ENCODE measurements at places on chromosomes 1 and 21.

GRCh38 chr1:56799605-56800400, 19.4 kb downstream of the FYB2 start:
- DNase-seq = no peak

DNA sequence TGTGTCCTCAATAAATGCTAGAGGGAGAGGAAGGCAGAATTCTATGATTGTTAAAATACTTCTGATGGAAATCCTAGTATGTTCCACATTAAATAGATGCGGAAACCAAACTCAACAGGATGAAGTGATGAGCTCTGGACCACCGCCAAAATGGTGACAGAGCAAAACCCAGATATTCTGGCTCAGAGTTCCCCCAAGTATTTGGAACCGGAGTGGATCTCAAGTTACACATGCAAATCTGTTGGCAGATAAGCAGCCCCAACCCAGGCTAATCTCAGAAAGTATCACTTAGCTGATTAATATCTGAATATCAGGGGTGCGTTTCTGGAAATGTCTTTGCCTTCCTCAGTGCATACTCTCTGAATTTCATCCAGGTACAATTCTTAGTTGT, 17.4 kb upstream of the GRHL3 start:
- no peak for DNase-seq

GRCh38 chr1:199472018-199472417, 555.5 kb upstream of the NR5A2 start:
- DNase-seq = no peak

- no peak for DNase-seq
These were observed 472.0 kb downstream of the CAMTA1 start for GRCh38 chr1:7257225-7257624.

GRCh38 chr21:31873696-31874599, 1.1 kb downstream of the HUNK start:
- peak; percentile 6 for DNase-seq

DNA sequence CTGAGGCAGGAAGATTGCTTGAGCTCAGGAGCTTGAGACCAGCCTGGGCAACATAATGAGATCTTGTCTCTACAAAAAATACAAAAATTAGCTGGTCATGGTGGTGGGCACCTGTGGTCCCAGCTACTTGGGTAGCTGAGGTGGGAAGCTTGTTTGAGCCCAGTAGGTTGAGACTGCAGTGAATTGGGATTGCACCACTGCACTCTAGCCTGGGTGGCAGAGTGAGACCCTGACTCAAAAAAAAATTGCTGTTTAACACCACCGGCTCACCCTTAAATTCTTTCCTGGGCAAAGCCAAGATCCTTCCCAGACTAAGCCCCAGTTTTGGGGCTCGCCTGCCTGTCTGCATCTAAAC, 6.6 kb upstream of the NSUN4 start:
- DNase-seq = no peak

DNA sequence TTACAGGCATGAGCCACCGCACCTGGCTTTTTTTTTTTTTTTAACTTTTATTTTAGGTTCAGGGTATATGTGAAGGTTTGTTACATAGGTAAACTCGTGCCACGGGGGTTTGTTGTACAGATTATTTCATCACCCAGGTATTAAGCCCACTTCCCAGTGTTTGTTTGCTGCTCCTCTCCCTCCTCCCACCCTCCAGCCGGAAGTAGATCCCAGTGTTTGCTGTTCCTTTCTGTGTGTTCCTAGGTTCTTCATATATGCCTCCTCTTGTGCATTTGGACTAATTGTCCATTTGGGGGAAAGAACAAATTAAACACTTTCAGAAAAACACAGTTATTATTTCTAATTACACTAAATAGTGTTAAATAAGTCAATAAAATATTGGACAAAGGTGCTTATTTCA, 1.1 kb upstream of the SLC2A7 start:
- DNase-seq = no peak

DNA sequence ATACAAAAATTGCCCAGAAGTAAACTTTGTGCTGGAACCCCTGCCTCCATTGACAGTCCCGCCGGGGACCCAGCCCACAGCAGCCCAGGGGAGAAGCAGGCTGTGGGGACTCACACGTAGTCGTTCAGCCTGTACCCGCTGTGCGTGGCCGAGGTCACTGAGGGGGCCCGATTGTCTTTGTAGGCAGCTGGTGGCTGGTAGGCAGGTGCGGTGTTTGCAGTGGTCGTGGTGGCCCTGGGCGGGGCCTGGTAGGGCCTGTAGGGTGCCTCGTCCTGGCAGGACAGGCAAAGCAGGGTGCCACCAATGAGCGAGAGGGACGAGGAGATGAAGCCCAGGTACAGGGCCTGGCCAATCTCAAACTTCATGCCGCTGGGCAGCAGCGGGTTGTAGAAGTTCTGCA, 19.1 kb downstream of the CLDN14 start:
- DNase-seq = no peak

DNA sequence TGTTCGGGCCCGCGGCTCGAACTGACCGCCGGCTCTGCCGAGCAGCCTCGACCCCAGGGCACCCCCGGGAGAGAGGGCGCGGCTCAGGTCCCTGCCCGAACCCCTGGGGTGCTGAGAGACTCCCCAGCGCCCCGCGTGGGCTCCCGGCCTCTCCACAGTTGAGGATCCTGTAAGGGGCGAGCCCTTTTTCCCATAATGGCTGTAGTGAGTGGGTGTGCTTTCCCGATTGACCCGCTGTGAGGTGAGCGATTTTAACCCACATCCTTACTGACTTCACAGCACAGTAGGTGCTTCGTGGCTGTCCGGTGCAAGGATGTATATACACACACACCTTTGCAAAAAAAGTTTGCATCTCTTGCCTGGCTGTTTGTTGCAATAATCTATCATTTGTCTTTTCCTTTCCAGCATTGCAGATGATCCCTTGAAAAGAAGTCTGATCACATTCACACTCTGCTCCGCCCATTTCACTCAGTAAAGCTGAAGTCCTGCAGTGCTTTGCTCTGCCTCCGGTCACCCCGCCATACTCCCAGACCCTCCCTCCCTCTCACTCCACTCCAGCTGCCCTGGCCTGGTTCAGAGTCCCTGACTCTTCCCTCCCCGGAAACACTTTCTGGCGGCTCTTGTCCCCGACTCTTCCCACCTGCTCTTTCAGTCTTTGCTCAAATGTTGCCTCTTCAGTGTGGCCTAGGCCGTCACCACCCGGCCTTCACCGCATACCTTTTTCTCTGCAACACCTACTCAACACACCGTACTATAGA, 955 bp upstream of the UBE2G2 start:
- no peak for DNase-seq

DNA sequence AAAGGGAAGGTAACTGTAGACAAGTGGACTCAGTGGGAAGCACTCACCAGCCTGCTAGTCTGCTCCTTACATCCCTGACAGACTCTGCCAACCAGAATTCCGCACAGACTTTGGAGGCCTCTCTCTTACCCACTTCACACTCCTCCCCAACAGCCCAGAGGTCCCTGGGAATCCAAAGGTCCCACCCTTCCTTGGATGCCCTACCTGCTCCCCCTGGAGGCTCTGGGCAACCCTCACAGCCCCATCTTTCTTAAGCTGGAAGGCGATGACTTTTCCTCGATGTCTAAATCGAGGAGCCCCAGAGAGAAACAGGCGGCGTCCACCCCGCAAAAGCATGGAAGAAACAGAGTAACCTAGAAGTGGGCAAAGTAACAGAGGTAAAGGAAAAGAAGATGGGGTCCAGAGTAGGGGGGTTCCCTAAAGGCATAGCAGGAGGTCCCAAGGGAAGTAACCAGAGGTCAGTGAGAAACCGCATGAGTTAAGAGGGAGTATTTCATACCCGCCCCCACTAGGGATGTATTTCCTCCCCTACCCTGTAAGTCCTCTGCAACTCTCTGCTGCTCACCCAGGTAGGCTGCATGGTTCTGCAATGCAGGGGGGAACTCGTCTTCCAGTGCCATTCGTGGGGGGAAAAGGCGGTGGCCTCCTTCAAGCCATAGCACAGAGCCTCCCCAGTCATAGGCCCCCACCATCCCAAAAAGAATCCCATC, 8.4 kb downstream of the ITGA10 start:
- no peak for DNase-seq

DNA sequence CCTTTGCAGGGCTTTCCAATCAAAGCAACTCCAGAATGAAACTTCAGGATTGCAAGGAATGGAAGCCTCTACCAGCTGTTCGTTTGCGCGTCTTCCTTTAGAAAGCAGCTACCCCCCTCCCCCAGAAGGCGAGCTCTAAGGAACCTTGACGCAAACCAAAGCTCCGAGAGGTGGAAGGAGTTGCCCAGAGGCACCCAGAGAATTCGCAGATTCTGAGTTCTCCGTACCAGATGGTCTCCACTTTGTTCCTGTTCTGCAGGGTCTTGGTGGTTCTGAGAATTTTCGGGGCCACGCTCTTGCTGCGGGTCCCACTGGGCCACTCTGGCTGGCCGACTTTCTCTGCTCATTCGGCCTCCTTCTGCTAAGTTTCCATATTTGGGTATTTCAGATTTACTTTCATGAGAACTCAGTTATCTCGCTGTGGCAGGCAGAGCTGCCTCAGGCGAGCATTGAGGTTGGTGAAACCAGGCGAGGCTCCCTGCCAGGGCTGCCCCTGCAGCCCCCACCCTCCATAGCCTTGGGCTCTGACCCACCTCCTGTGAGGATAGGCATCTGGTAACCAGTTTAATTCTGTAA, 801 bp downstream of the TRAF5 start:
- DNase-seq = no peak

GRCh38 chr1:21324368-21325141, 34.3 kb upstream of the ECE1 start:
- DNase-seq = peak; percentile 65
